ENCODE measurements at places on chromosomes 3 and 15.

DNA sequence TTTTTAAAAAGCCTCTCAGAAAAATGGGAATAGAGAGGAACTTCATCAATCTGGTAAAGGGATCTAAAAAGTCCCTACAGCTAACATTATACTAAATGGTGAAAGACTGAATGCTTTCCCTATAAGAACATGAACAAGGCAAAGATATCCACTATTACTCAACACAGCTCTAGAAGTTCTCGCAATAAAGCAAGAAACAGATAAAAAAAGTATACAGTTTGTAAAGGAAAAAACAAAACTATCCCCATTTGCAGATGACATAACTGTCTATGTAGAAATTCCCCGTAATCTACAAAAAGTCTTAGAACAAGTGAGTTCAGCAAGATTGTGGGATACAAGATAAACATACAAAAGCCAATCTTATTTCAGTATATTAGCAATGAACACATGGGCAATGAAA, 15.4 kb downstream of the EDC3 start:
- no peak for DNase-seq

- DNase-seq = no peak
Observed at GRCh38 chr3:13207975-13208705, 134.9 kb upstream of the IQSEC1 start.

DNA sequence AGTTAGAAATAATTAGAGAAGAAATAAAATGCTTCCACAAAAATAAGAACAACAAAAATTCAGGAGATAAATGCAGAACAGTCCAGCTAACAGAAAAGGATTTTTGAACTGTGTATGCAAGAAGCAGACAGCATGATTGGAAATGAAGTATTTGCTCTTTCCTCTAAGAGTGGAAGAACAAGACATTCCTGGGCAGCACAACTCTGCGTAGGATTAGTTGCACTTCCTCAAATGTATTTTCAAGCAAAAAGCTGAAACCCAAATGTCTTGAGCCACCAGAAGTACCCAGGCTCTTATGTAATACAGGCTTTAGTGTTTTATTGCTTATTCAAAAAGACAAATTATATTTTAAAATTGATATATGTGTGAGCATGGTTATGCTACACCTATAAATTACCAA, 127.2 kb downstream of the ZBTB20 start:
- DNase-seq = no peak

DNA sequence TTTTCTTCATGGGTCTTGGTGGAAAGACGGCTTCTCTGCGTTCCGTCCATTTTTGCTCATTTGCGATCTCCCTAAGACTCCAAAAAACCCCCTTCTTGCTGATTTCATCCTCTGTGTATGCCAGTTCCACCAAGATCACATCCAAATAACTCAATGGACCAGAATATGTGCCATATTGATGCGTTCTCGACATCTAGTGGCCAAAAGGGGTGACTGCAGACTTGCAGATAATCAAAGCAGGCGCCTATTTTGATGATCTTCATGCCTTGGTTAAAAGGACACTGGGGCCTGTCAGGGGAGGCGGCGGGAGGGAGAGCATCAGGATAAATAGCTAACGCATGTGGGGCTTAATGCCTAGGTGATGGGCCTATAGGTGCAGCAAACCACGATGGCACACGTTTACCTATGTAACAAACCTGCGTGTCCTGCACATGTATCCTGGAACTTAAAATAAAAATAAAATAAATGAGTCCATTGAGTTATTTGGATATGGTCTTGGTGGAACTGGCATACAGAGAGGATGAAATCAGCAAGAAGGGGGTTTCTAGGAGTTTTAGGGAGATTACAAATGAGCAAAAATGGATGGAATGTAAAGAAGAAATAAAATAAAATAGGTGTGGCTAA, 104.2 kb upstream of the RAD18 start:
- DNase-seq = no peak

DNA sequence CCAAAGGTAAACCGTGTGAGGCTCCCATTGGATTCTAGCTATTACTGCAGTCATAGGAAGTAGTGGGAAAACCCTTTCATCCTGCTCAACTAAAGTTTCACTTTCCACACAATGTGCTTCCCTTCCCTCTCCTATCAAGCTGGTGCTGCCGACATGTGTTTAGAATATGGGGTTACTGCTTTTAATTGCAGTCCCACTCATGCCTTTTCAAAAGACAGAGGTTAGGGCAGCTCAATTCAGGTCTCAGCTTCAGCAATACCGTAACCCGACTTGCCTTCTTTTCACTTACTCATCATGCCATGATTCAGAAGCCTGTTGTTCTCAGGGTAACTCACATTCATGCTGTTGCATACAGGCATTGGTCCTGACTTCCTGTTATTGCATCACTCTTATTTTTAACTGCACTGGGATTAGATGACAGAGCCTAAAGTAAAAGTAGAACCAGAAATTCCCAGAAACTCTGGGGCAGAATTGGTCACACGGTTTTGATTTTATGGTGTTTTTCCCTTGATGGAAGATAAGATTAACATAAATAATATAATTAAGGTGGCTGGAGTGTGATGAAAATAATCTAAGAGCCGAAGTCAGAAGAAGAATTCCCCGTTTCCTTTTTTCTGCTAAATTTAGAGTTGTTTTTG, 45.7 kb downstream of the C2CD4B start:
- no peak for DNase-seq

- no peak for DNase-seq
Observed at GRCh38 chr3:34200576-34200975, 402.1 kb downstream of the PDCD6IP start.

DNA sequence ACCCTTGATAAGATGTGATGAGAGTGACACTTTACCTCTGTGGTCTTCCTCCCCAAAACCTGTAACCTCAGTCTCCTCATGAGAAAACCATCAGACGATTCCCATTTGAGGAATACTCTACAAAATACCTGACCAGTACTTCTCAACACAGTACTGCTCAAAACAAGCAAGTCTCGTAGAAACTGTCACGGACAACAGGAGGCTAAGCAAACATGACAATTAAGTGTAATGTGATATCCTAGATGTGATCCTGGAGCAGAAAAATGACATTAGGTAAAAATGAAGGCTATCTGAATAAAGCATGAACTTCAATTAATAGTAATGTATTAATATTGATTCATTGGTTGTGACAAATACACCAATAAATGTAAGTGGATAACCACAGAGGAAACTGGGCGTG, 113.6 kb downstream of the CACNA2D3 start:
- DNase-seq = no peak

- no peak for DNase-seq
Observed at GRCh38 chr3:44833394-44833793, 28.3 kb upstream of the TMEM42 start.

GRCh38 chr3:178950676-178951075, 120.9 kb downstream of the ZMAT3 start:
- DNase-seq = no peak

GRCh38 chr3:44248152-44248551, 6.5 kb downstream of the TOPAZ1 start:
- no peak for DNase-seq

GRCh38 chr3:146865175-146865755, 260.1 kb upstream of the PLSCR5 start:
- no peak for DNase-seq

GRCh38 chr3:5022966-5023776, 43.9 kb downstream of the BHLHE40 start:
- DNase-seq = no peak

- DNase-seq = no peak
Observed at GRCh38 chr3:112829046-112829445, 17.6 kb downstream of the CD200R1L start.

- no peak for DNase-seq
Observed at GRCh38 chr3:59502806-59503205, 453.0 kb upstream of the CFAP20DC start.

DNA sequence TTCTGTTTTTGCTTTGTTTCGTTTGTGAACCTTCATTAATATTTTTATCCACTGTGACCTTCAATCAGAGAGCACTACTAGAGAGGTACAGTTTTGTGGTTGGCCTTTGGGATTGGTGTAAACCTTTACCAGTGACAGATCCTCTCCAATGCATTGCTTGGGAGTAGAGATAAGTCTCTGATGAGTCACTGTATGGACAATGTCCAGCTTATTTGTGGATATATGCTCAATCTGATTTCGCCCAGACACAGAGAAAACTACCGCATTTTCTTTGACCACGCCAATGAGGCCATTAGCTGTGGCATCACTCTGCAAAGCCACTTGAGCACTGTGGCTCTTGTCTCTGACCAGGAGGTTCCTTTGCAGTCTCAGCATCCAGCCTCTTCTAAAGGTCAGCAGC, 964.7 kb downstream of the TUSC7 start:
- DNase-seq = no peak

DNA sequence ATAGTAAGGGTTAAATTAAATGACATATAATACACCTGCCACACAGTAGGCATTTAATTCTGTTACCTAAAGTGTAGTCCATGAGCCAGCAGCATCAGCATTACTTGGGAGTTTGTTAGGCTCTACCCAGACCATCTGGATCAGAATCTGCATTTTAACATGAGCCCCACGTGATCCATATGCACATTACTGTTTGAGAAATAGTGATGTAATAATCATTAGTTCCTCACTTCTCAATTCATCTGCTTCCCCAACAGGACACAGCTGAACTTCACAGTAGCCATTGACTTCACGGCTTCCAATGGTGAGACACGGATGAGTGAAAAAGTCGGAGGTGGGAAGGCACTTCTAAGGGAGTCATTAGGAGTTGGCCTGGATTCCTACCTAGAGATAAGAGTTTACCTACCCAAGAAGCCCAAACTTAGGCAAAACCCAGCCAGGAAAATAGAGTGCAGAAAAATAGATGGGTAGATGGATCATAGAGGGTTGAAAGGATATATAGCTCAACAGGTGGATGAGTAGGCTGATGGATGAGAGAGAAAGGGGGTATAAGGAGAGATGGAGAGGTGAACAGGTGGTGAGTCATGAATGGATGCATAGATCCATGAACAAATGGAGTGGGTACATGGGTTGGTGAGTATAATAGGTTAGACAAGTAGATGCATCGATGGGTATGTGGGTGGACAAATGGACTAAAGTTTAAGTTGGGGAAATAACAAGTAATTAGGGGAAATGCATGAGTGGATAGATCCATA, 13.3 kb downstream of the CPNE9 start:
- DNase-seq = no peak

DNA sequence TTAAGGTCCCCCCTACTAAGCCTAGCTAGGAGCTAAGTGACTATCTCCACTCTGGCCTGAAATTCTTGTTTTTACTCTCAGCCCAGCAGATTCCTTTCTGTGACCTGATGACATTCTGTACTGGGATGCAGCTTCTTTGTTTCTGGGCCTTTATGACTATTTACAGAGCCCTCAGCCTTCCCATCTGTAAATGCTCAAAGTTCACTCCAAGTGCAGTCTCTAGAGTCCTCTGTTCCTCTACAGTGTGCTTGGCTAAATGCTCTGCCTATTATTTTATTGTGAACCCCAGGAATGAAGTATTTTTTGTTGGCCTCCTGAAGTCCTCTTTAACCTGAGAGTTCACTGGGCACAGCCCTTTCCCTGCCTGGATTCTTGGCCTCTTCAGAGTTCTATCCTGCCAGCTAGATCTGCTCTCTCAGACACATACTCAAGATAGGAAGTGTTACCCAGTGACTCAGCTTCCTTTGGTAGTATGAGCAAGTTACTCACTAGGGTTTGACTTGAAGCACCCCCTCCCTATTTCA, 278.1 kb upstream of the P2RY1 start:
- no peak for DNase-seq

GRCh38 chr3:11288021-11288491, 15.9 kb downstream of the ATG7 start:
- no peak for DNase-seq

DNA sequence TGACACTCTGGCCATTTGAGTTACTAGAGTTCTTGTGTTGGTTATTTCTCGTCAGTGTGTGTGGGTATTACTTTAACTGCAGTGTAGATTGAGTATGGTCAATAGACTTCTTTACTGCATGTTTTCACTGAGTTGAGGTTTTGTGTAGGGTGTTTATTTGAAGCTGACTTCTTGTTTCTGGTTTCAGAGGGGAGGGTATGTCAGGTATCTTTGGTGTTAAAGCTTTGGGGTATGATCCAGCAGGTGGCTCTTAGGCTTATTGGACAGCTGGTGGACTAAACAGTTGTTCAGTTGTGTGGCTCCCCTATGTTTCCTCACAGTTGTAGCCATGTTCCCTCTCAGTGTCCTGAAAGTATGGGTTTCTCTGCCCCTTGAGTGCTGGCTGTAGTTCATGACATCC, 72.0 kb downstream of the AKAP13 start:
- no peak for DNase-seq

- DNase-seq = no peak
Observed at GRCh38 chr15:63365273-63365680, 16.4 kb downstream of the CA12 start.

DNA sequence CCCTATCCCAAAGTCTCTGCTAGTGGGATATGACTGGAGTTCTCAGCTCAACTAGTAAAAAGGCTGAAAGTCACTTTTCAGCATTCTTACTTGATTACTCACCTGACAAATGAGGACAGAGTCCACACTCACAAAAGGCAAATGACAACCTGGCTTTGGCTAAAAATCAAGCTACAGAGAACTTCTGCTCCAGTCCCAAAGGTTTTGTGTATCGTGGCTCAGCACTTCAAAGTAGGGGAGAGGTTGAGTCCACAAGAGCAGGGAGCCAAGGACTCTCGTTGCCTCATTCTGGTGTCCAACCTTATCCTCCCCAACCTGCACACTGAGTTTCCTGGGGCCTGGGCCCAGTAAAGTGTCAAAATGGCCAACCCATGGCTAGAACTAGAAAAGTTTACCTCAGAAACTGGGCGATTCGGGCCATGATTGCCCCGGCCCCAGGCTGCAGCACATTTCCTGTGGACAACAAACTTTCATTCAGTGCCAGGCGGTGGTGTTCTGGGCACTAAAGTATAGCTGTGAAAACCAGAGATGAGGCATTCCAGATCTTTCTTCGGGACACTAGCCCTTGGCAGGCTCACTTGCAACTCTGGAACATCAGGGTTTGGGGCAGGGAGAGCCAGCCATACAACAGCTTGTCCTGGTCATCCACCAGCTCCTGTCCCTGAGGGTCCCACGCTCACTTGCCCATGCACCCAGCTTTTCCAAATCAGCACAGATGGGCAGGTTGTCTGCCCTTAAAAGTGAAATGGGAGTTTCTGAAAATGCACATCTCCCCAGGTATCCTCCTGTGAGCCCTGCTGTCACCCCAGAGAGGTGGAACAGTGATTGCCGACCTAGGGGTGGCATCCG, 3.1 kb downstream of the ACAA1 start:
- DNase-seq = no peak

- no peak for DNase-seq
Observed at GRCh38 chr3:52132041-52132440, 22.2 kb downstream of the POC1A start.

DNA sequence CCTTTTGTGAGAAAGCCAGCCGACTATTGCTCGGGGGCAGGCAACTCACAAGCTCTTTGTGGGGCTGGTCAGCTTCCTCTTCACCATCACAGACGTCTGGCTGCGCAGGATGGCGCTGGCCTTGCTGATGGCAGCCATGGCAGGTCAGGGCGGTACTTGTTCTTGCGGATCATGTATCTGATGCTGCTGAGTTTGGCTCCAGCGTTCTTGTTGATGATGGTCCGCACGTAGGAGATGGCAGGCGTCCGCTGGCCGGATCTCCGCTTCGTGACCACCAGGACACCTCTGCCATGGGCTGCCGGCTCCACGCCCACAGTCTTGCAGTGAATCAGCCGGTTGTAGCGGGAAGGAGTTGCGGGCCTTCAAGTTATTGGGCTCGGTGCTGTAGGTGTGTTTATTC, 67.9 kb upstream of the SLC7A14 start:
- DNase-seq = no peak

- DNase-seq = no peak
Observed at GRCh38 chr3:181568248-181568647, 143.5 kb upstream of the SOX2 start.
